ENCODE measurements at places on chromosomes 4 and X.
A peak's percentile ranks its signal among the peaks of the same experiment; 100 is the strongest.

DNA sequence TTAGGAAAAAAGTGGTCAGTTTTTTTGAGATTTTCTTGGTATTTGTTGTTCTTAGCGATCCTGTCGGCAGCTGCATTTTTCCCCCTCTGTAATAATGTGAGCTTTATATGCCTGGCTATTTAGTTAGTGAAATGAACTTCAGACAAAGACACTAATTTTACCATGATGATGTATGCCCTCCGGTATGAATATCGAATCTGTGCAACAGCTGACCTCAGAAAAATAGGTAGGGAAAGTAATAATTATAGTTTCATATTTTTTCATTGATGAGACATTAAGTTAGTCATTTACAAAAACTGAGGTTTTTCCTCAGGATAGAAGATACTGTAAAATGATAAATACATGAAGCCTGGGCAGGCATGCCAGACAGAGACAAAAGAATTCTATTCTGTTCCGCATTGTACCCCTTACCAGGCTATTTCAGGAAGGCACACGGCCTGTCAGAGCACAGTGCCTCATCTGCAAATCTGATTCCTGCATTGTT, 155.8 kb downstream of the SHROOM3 start:
- DNase-seq = no peak

GRCh38 chr4:149095001-149095400, 652.8 kb upstream of the NR3C2 start:
- no peak for DNase-seq

- DNase-seq = no peak
Observed at GRCh38 chr4:17068891-17069290, 170.4 kb upstream of the LDB2 start.

DNA sequence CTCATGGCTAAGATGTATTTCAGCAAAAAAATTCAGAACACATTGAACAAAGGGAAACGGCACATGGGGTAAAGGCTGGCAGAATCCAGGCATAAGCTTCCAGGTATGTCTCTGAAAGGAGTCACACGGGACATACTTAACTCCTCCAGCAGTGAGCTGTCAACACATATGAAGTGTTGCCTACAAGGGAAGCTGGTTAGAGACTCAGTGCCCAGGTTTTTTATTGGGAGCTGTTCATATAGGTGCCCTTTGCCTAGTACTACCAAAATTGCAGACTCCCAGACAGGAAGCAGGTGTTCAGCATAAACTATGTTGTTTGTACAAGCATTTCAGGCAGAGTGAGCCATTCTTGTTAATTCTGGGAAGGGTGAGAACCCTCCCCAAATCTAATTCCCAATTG, 77.4 kb upstream of the PUDP start:
- DNase-seq = no peak

- DNase-seq = no peak
Observed at GRCh38 chr4:122668241-122668640, 47.4 kb upstream of the IL21 start.

DNA sequence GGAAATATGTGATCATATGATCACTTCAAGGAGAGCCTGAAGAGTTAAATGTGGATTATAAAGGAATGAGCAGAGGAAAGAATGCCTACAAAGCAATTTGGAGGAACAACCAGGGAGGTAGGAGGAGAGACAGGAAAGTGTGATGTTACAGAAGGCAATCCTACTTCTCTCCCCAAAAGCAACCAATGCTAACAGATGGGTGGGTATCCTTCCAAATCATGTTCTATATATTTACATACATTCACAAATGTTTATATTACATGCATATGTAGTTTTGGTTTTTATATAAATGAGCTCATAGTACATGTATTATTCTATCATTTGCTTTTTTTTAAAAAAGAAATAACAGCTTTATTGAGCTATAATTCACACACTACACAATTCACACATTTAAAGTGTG, 56.0 kb downstream of the ZCCHC12 start:
- no peak for DNase-seq

DNA sequence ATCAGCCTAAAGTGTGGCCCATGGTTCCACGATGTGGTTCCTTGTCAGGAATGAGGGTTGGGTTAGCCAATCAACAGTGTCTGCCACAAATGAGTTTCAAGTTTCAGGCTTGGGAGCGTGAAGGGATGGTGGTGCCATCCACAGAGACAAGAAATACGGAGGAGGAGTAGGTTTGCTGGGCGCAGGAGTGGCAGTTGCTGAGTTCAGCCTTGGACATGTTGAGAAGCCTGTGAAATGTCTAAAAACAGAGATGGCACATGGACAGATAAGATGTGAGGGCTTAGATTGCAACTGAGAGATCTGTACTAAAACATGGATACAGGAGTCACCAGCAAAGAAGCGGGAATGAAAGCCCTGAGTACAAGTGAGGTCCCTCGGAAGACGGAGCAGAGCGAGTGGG, 481.0 kb downstream of the BCOR start:
- DNase-seq = no peak

GRCh38 chrX:2718821-2719220, 27.7 kb downstream of the CD99 start:
- no peak for DNase-seq

GRCh38 chrX:107571296-107571998, 56.9 kb upstream of the PRPS1 start:
- DNase-seq = no peak

- no peak for DNase-seq
Observed at GRCh38 chr4:16846540-16847117, 51.8 kb downstream of the LDB2 start.

DNA sequence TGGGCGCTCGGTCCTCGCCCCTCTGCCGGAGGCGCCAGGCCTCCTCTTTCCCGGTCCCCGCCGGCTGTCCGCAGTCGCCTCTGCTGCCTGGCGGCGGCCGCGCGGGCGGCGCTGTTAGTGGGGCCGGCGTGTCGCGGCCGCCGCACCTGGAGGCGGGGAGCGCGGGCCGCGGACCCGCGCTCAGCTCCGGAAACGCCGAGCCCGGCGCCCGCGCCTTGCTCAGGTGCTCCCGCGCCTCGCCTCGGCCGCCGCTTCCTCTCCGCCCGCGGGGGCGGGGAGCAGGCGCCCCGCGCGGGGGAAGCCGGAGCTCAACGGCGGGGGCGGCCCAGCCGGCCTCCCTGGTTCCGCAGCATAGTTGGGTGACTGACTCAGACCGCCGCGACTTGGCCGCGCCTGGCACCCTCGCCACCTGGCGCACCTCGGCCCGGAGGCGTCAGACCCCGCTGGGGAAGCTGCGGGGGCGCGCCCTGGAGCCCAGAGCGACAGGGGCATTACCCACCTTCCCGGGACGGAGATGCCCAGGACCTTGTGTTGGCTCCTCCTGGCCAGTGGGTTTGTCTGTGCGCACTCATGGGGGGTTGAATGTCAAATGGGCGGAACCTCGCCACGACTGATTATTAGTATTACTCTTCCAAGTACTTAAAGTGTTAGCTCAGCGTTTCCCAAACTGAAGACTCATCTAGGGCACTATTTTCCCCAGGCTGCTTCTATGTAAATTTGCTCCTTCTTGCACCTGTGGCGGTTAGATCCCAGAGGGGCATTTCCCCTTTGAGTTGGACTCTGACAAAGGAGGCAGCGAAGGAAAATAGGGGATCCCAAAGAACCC, at the start of gene ARAP2:
Gene ARAP2, minus strand, starts transcription at position 258 of the 826 bp plus-strand sequence. CDS start 15,028 bp downstream, outside the sequence.
- DNase-seq = peak; percentile 56

DNA sequence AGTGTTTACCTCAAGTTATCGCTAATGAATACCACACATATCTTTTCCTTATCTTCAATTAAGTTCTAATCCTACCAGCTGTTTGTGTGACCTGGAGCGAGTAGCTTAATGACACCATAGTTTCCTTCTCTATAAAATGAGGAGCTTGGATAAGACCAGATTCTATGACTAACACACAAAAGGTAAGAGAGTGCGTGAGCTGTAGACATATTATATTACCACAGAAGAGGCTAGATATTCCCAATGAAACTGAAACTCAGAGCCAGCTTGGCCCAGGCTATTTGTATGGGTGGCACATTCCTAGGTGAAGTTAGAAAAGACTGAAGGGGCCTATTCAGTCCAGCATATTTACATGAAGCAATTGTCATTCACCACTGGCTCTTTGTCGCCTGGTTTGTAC, 30.2 kb downstream of the ASB5 start:
- DNase-seq = no peak

GRCh38 chr4:128298852-128299251, 11.2 kb upstream of the PGRMC2 start:
- no peak for DNase-seq

- DNase-seq = no peak
Observed at GRCh38 chrX:10794203-10794630, 173.8 kb upstream of the MID1 start.

- DNase-seq = peak; percentile 69
Observed at GRCh38 chr4:87030755-87031441, 96.1 kb downstream of the AFF1 start.

- no peak for DNase-seq
Observed at GRCh38 chr4:112888622-112889021, 160.8 kb upstream of the ANK2 start.

DNA sequence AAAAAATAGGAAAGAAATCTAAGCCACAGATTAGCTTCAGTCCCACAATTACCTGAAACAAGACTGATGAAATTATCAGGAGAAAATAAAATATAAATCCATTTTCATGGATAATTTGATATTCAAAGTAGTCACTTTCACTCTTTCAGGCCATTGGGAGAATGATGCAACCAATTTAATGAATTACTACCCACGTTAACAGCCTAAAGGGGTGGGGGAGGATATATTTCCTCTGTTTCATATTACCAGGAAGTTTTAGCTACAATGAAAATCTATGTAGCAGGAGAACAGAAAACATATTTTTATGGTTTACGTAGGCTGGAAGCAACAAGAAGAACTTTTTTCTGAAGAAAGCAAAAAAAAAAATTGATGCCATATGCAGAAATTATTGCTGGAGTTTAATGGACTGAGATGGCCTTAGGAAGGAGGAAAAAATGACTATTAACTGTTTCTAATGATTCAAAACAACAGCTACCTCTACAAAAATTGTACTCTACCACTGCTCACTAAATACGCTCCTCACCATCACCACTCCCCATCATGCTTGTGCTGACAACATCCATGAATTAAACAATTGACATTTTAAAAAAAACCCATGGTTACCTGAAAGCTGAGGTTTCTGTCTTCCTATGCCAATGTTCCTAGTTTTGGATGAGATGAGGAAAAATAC, 100.9 kb downstream of the CXXC4 start:
- DNase-seq = no peak
